ENCODE measurements at places on chromosomes 5 and 9.

GRCh38 chr9:109117856-109118807, 1.6 kb downstream of the TMEM245 start:
- peak; percentile 96 for DNase-seq

- DNase-seq, result no peak
Observed at GRCh38 chr5:149379177-149379761, at the start of gene IL17B. TSS of gene IL17B (minus strand) at chr5:149379292. CDS start at chr5:149379225, 67 bp downstream.

GRCh38 chr9:34332076-34332964, 3.0 kb downstream of the NUDT2 start:
- peak; percentile 53 for DNase-seq

DNA sequence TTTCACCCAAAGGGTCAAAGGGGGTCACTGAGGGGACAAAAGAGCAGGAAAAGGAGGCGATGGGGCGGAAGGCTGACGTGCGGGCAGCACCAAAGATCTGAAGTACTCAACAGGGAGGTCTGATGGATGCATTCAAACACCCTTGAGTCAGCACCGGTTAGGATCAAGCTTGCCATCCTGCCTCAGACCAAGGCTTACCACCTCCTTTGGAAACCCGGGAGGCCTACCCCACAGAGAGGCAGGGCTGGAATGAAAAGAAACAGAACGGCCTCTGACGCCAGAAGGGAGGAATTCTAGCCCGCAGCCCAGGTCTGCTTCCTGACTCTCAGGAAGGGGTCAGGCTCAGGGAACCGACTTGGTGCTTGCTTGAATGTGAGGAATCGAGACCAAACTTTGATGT, 125.6 kb downstream of the PAPPA start:
- DNase-seq, result peak; percentile 53

DNA sequence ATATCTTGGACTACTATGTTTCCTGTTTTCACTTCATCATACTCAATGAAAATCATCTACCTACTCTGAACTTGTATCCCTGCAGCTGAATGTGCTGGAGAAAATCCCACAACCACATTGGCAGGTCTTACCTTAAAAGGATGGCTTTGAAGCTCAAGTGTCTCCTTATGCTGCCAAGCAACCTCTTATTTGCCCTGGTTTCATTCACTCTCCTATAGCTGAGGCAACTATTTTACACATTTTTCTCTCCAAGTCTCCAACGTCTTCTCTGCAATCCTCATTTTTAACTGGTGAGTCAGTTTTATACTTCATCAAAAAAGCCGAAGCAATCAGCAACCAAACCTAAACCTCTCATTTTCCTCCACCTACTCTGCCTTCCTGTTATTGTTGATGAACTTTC, 49.7 kb downstream of the POU4F3 start:
- DNase-seq, result peak; percentile 29

- no peak for DNase-seq
Observed at GRCh38 chr9:129612123-129612522, 8.8 kb downstream of the C9orf50 start.

All from cardiac muscle cell (in vitro differentiated cells and primary cell).